Breast epithelium (tissue), 4 donors: ENCODE measurements at places on chromosomes 6 and 20. TPM values are rescaled to one million over a fixed set of nuclear protein-coding genes. Genes with fewer than 3 reads are reported as not detected.

DNA sequence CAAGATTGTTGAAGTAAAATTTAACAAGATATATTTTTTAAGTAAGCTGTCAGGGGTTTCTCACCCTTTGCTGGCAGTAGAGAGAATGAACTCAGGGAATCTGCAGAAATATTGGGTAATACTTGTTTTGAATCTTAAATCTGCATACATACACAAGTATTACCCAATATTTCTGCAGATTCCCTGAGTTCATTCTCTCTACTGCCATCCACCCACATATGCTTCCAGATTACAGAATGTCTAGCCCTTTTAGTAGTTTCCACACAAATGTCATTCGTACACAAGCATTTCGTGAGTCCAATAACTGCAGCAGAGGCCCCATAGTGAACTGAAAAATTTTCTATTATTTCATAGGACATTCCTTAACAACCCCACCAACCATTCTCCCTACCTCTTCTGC is 69.6 kb upstream of the TNFRSF21 start:
- H3K4me1 ChIP-seq: no peaks in the 10 kb centered on the region
- H3K27ac ChIP-seq: no peak overlapping the region
- H3K27me3 ChIP-seq: no peaks in the 10 kb centered on the region
- no peak for DNase-seq
- no peaks in the 10 kb centered on the region for H3K36me3 ChIP-seq

GRCh38 chr6:88166493-88167351 is 575 bp upstream of the CNR1 start:
- no peak for DNase-seq
- H3K36me3 ChIP-seq: no peaks in the 10 kb centered on the region
- peak overlapping the region; percentile 80 for H3K4me3 ChIP-seq
- H3K27ac ChIP-seq: no peak overlapping the region
- H3K27me3 ChIP-seq: peaks cover 46% of the 10 kb centered on the region

DNA sequence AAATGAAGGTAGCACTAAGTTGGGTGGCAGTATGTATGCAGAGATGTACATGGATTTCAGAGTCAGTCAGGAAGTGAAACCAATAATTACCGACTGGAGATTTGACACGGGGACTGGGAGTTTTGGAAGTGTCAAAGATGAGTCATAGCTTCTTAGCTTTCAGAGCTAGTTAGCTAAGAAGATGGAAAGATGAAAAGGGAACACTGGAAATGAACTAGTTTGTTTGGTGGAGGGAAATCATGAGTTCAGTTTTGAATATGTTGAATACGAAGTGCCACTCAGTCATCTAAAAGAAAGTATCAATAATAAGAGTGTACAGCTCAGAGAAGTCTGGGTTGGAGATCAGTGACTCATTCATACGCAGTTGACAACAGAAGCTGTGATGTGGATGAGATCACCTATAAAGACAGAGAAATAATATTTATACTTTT is 7.5 kb downstream of the ESF1 start:
- H3K4me3 ChIP-seq: no peak overlapping the region
- no peak overlapping the region for H3K27ac ChIP-seq
- no peaks in the 10 kb centered on the region for H3K27me3 ChIP-seq

DNA sequence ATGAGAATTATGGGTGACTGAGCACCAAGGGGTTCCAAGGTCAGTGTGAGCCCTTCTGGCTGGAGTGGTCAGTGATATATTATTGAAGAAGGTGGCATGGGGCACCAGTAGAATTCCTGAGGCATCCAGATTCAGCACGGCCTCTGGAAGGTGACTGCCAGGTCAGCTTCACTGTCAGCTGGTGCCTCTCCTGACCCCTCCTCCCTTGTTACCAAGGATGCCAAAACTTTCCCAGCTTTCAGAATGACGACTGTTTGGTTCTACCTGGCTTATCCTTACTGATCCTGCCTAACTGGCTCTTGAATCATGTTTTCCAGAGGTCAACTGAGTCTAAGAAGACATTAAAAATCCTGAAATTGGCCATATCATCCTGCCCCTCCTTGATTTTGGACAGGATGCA is 189.2 kb upstream of the AGPAT4 start:
- no peaks in the 10 kb centered on the region for H3K4me1 ChIP-seq
- DNase-seq: no peak

ZNF831 gene
- 0.48 TPM for total RNA-seq

TNFRSF6B gene
- 7.4 TPM for total RNA-seq
